Globus pallidus (tissue), 1 donor: ENCODE measurements at places on chromosomes 7 and 10.

- DNase-seq = no peak
Observed at GRCh38 chr10:91935886-91936285, 12.3 kb downstream of the BTAF1 start.

- no peak for DNase-seq
Observed at GRCh38 chr10:64881257-64881656, 1360.1 kb downstream of the REEP3 start.

GRCh38 chr7:40682696-40683095 lies 547.9 kb downstream of the SUGCT start:
- DNase-seq = no peak

GRCh38 chr10:20596065-20596755 lies 300.9 kb downstream of the NEBL start:
- no peak for DNase-seq

DNA sequence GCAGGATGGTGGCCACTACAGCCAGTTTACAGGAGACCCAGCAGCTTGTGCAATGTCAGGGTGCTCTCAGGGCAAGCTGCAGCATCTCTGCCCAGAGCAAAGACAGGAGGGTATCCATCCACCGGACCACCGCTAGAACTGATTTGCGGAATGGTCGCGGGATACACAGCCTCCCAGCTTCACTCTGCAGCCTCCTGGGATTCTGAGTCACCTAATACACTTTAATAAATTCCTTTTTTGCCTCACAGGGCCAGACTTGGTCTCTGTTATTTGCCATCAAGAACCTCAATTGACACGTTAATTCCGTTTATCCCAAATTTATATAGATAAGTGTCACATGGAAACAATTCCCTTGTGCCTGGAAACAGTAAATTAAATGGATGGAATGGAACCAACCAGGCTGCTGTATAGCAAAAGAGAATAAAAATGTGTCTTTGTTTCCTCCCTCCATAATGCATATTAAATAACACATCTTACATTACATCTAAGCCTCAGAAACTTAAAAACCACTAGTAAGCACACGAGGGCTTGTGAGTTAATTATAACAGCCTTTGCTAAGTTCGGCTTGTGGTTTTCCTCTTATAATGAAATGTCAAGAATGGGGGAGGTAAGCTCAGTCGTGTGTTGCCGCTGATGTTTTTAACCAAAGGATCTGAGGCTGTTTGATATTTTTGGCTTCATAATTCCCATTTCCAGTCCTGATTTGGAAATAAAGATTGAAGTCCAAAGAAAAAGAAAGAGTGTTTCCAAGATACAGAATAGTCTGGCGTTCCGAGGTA lies 52.1 kb downstream of the ADRB1 start:
- no peak for DNase-seq

GRCh38 chr10:89164080-89164479 lies 43.0 kb downstream of the CH25H start:
- DNase-seq = peak; percentile 40

- no peak for DNase-seq
Observed at GRCh38 chr10:27819781-27820531, 74.3 kb upstream of the MKX start.

- DNase-seq = no peak
Observed at GRCh38 chr10:17216901-17217395, 11.1 kb upstream of the VIM start.

GRCh38 chr7:116219834-116220233 lies 9.5 kb downstream of the TES start:
- no peak for DNase-seq

DNA sequence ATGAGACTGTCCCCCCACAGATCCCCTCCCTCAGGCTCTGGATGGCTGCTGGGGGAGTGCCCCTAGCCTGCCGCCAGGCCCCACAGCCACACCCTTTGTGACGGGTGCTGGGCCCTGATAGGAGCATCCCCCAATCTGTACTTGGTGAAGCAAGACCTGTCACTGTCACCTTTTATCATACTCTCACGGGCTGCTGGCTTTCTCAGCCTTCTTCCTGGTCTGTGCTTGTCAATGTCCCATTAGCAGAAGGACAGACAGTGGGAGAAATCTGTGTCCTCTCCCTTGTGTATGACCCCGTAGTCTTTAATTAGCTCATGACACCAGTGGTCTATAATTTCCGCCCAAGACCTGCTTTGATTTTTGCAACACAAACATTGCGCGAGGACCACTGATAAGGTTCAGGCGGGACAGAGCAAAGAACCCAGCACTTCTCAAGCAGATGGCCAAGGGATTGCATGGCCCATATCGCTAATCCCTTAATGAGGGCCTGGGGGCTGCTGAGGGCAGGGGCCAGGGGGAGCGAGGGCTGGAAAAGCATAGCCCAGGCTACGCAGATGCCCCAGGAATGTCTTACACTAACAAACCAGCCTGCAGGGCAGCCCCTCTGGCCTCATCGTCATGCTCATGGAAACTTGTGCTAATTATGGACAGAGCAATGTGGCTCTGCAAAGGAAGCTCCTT lies 127.8 kb downstream of the PTPN20 start:
- no peak for DNase-seq

DNA sequence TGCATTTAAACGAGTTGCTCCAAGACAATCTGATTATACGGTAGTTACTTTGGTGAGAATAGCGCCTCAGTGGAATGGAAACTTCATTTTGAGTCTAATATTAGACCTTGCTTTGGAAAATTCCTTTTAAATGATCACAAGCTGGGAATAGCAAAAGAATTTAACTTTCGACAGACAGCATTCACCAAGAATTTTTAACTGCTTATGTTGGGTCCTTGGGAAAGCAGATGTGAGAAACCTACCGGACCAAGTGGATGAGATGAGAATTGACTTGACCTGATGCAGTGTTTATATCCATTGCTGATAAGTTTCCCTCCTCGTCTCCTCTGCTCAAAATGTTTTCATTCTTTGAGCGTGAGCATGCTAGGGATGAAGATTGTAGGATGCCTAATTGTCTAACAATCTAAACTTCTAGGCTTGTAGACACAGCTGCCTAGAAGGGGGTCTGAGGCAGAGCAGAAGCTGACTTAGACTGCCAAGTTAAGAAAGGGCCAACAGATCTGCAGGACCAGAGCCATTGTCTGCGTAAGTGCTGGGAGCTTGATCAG lies 126.9 kb downstream of the CNNM2 start:
- DNase-seq = no peak

- no peak for DNase-seq
Observed at GRCh38 chr10:126110489-126111180, 214.3 kb downstream of the FANK1 start.
